ENCODE measurements at places on chromosomes 5 and 9.

- no peak for DNase-seq
Observed at GRCh38 chr9:137685741-137686420, 67.1 kb downstream of the EHMT1 start.

- DNase-seq: no peak
Observed at GRCh38 chr9:76766126-76766525, 1.9 kb downstream of the PCA3 start.

DNA sequence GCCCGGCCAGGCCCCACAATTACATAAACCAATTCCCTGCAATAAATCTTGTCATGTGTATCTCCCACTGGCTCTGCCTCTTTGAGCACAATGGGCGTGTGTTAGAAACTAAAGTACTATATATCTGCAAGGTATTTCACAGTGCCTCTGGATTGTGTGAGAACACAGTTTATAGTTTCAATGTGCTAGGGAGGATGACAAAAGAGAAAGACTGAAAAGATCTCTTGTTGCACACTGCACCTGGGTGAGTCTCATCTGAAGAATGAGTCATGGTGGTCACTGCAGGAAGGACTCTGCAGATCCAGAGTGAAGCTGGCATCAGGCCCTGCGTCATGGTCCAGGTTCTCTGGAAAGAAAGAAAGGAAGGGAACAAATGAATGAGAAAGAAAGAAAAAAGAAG, 20.7 kb upstream of the CTSV start:
- no peak for DNase-seq

- peak; percentile 26 for DNase-seq
Observed at GRCh38 chr9:84261070-84261746, 79.3 kb downstream of the SLC28A3 start.

DNA sequence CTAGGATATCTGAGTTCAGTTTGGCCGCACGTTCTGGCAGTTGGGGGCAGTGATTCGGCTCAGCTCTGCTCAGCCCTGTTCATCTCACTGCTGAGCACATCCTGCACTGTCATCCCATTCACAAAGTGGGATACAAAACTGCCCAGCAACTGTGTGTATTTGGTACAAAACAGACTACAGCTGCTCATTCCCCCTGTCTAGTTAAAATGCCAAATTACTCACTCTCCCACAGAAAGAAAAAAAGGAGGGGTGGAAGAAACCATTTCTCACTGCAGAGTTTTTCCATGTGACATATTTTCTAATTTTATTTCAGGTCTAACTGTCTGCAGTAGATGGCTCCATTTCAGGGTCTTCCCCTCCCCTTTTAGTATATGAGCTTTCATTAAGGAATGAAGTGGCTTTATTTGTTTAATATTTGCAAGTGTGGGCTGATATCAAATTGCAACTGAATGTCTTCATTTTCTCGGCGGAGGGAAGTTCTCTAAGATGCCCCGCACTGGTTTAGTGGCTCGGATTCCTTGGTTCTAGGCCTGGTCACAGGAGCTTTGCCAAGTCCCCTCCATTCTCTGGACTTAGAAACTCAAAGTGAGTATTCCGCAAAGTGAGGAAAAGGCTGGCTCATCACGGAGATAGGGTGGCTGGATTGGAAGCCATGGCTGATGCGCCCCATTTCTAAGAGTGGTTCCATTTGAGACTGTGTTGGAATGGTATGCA, 14.7 kb downstream of the COL15A1 start:
- DNase-seq: no peak

DNA sequence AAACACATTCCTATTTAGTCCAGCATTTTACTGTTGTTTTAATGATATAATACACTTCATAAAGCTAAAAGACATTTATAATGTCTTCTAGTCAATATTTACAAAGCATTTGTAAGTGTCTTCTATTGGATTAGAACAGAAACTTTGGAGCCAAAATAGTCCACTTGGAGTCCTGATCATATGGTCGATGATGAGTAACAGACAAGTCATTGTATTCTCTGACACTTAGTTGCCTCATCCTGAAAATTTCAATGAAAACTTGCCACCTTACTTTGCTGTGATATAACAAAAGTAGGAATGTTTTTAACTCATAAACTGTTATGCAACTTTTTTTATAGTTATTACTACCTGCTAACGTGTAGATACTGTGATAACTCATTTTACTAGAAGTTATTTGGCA, 132.5 kb downstream of the GABRB2 start:
- no peak for DNase-seq

DNA sequence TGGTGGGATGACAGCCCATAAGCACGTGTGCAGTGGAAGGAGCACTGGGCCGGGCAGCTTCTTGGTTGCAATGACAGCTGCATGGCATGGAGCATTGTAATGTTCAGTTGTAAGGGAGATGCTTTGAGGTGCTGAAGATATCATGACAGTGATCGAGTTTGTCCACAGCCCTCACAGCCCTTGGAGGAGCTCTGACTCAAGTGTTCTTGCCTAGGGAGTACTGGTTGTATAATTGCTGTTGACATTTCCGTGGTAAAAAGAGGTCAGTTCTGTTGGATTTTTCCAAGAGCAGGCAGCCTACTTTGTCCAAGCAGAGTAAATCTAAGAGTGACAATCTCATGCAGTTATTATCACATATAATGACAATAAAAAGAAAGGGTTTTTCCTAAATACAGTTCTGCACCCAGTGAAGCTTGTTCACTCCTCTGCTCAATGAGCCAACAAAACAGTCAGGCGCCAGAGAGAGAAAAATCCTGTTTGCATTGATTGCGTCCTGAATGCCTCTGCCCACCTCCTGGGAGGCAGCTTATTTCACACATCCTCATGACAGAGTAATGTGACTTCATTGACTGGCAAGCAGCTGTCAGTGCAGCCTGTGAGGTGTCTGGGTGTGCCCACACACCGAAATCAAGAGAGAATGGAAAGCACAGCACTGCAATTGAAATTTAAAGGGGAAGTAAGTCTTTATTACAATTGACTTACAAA, 248.0 kb downstream of the NTRK2 start:
- no peak for DNase-seq

- no peak for DNase-seq
Observed at GRCh38 chr9:121023064-121023463, 27.0 kb downstream of the C5 start.

- DNase-seq: no peak
Observed at GRCh38 chr9:34158362-34158869, 20.4 kb upstream of the UBAP1 start.

GRCh38 chr9:127122176-127123063, at the start of gene ANGPTL2:
Gene ANGPTL2 (minus strand): TSS chr9:127122635. CDS start chr9:127108731, 13,904 bp downstream.
- no peak for DNase-seq

GRCh38 chr5:30627945-30628344, 565.5 kb upstream of the CDH6 start:
- no peak for DNase-seq

DNA sequence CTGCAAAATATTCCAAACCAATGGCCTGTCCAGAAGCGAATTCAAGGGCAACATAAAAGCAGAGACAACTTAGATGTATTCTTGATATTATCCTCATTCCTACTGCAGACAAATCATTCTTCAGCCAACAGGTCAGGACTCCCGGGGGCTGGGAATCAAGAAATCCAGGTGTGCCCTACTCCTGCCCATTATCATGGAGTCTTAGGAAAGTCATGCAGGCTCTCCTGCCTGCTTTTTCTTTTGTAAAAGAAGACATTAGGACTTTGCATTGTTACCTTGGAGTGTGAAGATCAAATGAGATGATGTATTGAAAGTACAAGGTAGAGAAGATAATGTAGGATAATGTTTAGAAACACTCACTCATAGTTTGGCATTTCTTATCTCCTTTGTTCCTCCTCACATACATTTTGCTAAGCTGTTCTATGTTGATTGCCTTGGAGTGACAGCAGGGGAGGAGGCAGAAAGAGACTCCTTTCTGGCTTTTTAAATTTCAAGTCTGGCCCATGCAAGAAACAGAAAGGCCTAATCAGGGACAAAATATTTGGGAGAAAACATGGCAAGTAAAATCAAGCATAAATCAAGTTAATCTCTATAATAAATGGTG, 113.8 kb downstream of the SV2C start:
- DNase-seq: no peak

DNA sequence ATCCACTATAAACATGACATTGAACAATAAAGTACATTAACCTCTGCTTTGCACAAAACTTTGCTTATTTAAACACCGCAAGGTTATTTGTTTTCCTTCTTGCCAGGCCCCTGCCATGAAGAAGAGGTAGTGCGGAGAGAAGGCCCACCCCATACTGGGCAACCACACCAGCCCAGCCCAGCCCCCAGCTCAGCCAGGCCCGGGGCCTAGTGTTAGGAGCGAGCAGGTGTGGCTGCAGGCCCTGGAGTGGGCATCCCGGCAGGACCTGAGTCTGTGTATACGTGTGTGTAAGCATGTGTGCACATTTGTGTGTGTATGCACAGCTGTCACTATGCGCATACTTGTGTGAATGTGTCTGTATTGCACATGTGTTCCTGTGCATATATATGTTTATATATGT, 90.4 kb upstream of the MVB12B start:
- DNase-seq: no peak

- no peak for DNase-seq
Observed at GRCh38 chr5:10757043-10757442, 4.0 kb downstream of the DAP start.

- DNase-seq: no peak
Observed at GRCh38 chr9:138097501-138097991, 220.0 kb downstream of the CACNA1B start.

- DNase-seq: no peak
Observed at GRCh38 chr9:12760758-12761157, 14.1 kb upstream of the LURAP1L start.

DNA sequence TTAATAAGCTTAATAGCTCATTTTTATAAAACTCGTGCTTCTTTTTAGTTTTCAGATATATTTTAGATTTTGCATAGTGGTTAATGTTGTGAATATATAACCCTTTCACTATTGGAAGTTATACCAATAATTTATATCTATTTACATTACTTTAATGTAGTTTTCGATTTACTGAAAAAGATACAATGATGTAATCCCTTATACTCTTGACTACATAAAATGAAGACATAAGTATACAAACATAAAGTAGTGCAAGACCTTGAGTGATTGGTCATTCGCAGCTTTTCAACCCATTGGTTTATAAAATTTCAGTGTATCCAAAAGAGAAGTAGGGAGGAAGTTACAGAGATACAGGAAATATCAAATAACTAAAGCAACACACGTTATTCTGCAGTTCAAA, 84.3 kb upstream of the GRHPR start:
- DNase-seq: no peak

- no peak for DNase-seq
Observed at GRCh38 chr5:75721573-75721972, 4.3 kb upstream of the POC5 start.

DNA sequence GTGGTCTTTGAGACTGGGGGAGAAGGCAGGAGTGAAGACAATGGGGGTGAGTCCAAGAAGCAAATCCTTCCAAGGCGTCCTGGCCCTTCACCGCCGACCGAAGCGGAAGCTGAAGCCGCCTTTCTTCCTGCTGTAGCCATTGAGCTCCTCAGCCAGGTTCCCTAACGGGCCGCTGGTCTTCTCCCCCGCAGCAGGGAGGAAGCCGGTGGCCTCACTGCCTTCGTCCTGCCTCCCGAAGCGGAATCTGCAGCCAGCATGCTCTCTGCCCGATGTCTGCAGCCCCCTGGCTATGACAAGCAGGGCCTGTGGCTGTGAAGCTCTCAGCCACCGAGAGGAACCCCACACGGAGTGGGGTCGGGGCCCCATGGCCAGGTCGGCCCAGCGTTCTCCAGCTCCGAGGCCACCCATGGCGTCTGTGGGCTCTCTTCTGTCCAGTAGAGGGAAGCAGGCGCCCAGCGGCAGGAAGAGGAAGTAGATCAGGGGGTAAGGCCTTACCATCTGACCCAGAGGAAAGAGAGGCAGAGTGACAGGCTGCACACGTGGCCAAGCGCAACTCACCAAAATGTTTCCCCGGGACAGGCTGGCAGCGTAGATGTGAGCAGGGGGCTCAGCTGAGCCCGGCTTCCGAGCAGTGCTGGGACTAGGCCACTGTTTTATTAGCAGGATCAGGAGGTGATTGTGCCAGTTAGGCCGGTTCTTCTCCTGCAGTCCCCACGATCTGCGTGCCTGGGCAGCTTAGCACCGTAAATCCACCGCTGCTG, 3.1 kb downstream of the QRFP start:
- DNase-seq: no peak

- DNase-seq: no peak
Observed at GRCh38 chr5:38190111-38190510, 68.2 kb upstream of the EGFLAM start.

- no peak for DNase-seq
Observed at GRCh38 chr5:39639618-39640089, 214.9 kb upstream of the DAB2 start.

- no peak for DNase-seq
Observed at GRCh38 chr9:19976226-19976625, 187.4 kb upstream of the SLC24A2 start.

- DNase-seq: no peak
Observed at GRCh38 chr9:19378647-19379046, 1.4 kb downstream of the RPS6 start.

GRCh38 chr5:143964919-143965318, 153.0 kb downstream of the HMHB1 start:
- no peak for DNase-seq

DNA sequence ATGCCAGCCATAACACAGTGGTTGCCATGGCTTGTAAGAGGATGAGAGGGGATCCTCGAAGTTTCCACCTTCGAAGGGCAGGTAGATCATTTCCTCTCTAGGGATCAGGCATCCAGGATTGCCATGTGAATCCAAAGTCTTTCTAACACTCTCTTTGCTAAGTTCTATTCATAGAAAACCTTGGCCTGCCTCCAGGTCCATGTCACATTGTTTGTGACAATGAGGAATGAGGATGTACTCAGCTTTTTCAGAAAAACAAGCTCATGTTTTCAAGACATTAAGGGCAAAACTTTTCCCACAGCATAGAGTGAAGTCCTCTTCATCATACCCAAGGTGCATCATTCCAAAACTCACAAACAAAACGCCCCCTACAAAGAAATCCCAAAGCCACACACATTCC, 19.6 kb downstream of the ESM1 start:
- no peak for DNase-seq

- no peak for DNase-seq
Observed at GRCh38 chr5:29822521-29822920, 1371.0 kb upstream of the CDH6 start.

GRCh38 chr9:99178912-99179872, 42.5 kb downstream of the ALG2 start:
- DNase-seq: no peak

DNA sequence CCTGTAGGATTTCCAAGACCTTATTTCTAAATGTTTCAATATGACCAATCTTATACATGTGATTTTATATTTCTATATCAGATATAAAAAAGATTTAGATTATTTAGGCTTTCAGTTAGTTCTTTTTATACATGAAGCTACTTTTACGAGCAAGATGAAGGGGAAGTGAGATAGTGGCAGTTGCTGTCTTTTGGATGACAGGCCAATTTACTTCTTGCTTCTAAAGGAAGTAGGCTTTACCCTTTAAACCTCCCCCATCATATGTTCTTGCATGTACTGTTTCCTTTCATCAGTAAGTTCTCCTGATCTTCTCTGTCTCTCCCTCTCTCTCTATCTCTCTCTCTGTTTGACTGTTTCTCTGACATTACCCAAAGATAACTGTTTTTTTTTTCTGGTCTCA, 4.0 kb upstream of the TYRP1 start:
- no peak for DNase-seq

GRCh38 chr5:67089200-67089725, 107.3 kb downstream of the CD180 start:
- no peak for DNase-seq

Data from T follicular helper cell (primary cell).